Hepatic stellate cell (primary cell): ENCODE measurements at places on chromosomes 6 and 20.
A peak's percentile ranks its signal among the peaks of the same experiment; 100 is the strongest.

- DNase-seq = no peak
Measured at GRCh38 chr20:3563133-3563532, 92.3 kb downstream of the ATRN start.

DNA sequence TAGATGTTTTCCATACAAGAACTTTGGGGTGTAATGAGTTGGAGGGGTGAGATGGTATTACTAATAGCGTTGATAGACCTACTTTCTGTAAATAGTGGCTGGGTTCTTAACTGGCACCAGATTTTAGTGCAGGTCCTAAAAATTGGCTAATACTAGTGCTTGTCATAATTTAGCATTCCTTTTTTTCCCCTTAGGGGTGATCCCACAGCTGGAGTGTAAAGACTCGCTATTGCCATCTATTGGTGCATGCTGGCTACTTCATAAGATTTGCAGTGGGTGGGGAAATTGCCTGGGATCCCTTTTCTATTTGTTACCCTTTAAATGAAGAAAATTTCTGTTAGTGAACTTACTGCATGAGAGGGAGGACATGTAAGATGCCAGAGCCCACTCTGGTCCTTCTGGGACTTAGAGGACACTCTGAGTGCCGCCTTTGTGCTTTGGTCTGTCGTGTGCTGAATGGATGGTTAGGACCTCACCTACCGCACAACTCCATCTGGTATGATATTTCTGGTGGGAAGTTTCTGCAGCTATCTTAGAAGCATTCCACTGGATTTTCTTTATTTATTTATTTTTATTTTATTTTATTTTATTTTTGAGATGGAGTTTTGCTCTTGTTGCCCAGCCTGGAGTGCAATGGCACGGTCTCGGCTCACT is 195.5 kb downstream of the JARID2 start:
- DNase-seq = peak; percentile 69

DNA sequence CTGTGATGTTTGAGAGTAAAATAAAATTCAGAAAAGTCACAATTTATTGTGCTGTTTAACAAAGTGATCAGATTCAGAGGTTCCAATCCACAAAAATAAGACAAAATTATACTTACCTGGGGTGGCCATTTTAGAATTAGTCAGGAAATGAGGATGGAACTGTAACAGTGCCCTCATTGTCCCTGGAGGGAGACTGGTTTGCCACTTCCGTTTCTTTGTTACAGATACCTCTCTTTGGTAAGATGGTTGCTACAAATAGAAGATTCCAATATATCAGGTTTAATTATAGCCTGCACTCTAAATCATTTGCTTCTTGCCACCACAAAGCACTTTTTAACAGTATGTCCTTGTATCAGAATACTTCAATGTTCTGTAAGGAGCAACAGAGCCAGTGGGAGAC is 95.6 kb downstream of the CTNNBL1 start:
- no peak for DNase-seq

DNA sequence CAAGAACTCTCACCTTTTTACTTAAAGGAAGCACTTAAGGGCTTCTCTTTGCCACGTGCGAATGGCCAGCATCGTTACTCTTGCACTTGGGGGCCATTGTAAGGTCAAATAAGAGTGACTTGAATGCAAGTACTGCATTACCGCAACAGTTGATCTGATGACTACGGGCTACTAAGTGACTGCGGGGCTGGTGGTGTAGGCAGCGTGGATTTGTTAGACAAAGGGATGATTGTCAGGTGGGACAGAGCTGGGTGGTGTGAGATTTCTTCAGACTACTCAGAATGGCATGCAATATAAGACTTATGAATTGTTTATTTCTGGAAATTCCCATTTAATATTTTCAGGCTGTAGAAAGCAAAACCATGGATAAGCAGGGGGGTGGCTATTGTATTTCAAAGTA is 199.7 kb upstream of the UST start:
- DNase-seq = no peak

- no peak for DNase-seq
Measured at GRCh38 chr6:4861564-4861963, 85.4 kb downstream of the CDYL start.

- no peak for DNase-seq
Measured at GRCh38 chr6:80667006-80667405, 560.5 kb downstream of the BCKDHB start.

DNA sequence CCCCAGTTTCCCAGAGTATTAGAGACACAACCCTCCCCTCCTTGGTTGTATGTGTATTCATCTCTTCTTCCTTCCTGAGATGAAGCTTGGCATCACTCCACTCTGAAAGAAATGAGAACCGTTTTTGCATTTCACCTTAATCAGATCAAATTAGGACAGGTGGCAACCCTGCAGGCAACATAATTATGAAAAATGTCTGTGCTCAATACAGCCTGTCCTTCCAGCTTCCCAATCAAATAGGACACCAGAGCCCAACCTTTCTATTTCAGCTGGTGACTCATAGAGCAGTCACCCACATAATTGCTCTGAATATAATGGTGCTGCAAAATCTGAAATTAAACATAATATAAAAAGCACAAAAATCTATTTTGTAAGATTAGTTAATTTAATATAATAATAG is 310.2 kb upstream of the AGPAT4 start:
- no peak for DNase-seq
